ENCODE measurements at places on chromosomes 16 and 17. TPM values are rescaled to one million over a fixed set of nuclear protein-coding genes. Genes with fewer than 3 reads are reported as not detected.

EFNB3 gene
- not detected for total RNA-seq

DNA sequence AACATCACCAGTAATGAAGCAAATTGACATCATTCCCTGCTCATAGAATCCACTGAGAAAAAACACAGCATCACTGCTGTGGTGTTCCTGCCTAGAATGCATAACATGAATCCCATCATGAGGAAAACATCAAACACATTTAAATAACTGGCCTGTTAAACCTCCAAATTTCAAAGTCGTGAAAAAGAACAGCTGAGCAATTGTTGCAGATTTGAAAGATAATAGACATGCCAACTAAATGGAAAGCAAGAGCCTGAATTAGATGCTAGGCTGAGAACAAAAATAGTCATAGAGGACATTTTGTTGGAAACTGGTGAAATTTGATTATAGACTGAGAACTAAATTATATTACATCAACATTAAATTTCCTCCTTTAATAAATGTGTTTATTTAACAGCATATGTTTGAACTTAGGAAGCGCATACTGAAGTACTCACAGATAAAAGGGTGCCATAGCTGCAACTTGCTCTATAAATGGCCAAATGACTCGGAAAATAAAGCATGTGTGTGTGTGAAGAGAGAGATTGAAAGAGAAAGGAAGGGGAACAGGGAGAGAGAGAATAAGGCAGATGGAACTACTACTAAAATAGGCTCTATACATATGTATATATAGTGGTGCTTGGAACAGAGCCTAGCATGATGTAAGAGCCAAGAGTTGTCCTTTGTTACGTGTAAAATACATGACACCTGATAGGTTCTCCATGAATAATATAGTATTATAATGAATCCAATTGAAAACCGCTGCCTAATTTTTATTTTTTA lies 305.0 kb upstream of the MON1B start:
- DNase-seq = no peak

- no peak for DNase-seq
Observed at GRCh38 chr16:71628810-71629209, 2.8 kb downstream of the MARVELD3 start.

- no peak for DNase-seq
Observed at GRCh38 chr17:82217120-82217529, 4.5 kb upstream of the CCDC57 start.

DNA sequence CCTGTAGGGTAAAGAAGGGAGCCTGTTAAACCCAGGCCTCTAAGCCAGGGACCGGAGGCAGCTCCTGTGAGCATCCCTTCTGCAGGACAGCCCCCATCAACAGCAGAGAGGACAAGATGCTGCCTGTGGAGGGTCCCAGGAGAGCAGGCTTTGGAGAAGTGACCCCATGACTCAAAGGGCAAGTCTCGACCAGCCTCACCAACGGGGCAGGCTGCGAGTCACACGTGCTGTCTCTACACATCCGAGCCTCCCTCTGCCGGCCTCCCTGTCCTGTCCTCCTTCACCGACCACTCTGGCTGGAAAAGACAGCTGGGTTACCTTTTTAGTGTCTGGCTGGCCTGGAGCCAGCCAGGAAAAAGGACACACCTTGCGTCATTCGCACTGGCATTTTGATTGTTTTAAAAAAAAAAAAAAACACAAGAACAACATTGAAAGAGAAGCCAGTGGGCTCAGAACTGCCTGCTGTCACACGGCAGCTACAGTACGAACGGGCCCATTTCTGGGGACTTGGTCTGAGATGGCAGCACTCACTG lies 74.5 kb upstream of the RCVRN start:
- DNase-seq = no peak

DNA sequence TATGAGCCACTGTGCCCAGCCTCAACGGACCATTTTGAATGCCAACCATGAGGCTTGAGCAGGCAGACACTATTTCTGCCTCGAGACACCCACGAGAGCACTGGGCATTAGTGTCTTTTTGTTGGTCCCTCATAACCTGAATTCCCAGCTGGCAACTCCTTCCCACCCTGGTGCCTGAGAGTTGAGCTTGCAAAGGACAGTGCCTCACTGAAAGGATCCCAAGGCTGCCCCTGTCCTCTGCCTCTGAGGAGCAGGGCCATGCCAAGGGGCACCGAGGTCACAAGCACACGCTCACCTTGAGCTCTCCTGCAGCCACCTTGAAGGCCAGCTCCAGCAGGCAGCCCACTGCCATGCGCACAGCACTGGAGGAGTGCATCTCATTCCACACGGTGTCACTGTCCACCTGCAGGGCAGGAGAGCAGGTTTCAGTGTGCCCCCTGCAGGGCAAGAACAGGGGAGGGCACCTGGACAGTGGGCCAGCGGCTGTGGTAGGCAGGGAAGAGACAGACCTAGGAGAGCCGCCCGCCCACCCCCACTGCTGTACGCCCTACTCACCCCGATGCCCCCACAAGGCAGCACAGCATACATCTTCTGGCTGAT lies 12.8 kb downstream of the G6PC3 start:
- DNase-seq = no peak

- DNase-seq = peak; percentile 20
Observed at GRCh38 chr17:1515640-1516387, 598 bp downstream of the INPP5K start.

DNA sequence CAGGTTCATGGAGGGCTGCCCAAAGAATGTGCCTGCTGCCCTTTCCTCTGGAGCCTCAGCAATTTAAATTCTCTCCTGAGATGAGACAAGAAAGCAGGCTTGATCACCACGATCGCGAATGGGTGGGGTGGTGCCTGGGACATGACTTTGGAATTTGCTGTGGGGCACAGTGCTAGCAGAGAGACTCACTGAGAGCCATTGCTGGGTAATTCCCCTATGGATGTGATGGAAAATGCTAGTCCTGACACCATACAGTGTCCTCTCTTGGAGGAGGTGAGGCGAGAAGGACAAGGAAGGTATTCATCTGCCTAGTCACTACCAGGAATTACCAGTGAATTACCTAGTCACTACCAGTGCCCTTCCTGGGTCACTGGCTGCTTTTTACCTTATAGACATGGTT lies 15.5 kb downstream of the FAM20A start:
- DNase-seq = no peak

KRTAP2-3 gene
- total RNA-seq = not detected

LGALS9C gene
- total RNA-seq = not detected

GRCh38 chr17:3575511-3575910 lies 17.9 kb upstream of the TRPV3 start:
- no peak for DNase-seq

- DNase-seq = peak; percentile 52
Observed at GRCh38 chr16:16025214-16025968, 76.0 kb downstream of the ABCC1 start.

DNA sequence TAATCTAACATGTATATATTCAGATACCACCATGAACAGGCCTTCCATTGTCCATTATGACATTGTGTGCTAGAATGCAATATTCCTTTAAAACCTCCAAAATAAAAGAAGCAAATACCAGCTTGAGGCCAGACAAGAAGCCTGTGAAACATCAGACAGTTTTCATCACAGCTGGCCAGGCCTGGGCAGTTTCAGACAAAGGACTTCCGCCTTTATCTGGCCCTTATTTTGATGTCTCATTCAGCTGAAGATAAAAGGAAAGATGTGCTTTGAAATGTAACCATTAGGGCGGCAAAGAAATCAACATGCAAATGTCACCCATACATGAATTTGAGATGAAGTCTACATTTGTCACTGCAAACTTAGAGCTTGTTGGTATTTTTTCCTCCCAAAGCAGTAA lies 737.5 kb downstream of the KCNJ2 start:
- DNase-seq = no peak

DNA sequence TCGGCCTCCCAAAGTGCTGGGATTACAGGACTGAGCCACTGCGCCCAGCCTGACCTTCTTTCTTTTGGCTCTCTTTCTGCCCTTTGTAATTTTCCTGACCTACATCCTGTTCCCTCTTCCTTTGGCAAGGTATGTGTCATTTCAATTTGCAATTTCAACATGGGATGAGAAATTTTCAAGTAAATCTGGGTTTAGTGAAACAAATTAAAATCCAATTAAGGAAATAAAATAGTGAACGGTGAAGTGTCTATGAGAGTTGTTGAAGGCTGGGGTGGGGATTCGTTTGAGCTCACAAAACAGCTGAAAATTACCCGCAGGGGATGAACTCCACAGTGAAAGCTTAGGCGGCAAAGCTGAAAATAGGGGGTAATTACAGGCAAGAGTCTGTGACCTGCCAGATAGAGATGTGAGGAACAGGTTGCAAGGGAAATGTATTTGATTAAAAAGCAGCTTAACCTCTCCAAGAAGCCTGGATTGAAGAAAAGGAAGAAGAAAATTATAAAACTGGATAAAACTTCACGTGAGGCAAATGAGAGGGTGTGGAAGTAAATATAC lies 277.7 kb downstream of the UTP18 start:
- no peak for DNase-seq

- no peak for DNase-seq
Observed at GRCh38 chr17:6328279-6328678, 106.6 kb downstream of the AIPL1 start.

DNA sequence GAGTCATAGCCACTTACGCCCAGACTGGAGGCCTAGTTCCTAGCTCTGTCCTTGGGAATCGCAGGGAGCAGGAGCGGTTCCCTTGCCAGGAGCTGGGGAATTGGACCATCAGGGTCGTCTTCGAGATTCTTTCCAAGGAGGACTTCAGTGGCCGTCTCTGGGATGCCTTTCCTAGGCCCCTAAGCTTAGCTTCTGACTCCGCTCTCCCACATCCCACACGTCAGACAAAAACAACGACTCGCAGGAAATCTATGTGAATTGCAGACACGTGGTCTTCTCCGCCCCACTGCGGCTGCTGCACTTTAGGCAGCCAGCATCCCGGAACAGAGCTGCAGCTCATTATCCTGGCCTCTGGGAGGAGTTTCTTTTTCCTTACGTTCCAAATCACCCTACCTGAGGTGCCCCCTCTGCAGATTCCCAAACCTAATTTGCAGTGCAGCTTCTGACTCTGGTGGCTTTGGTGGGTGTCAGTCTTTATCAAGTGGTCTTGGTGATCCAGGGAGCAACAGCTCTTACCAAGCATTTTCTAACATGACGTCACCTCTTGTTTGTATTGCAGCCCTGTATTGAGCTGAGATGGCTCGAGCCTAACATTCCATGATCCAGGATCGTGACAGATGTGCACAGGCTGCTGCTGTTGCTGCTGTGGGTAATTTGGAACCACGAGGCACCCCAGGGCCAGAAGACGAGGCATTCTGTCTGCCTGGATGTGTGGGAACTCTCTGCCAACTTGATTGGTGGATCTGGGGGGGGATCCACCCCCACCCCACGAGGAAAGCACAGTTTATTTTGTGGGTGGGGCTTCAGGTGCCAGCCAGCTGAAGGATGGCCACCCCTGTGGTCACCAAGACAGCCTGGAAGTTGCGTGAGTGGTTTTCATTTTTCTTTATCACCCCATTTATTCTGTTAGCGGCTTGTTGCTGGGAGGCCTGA lies 1.1 kb downstream of the KATNB1 start:
- peak; percentile 35 for DNase-seq

C17orf107 gene
- 10.7 TPM for total RNA-seq

GRCh38 chr17:55023626-55024025 lies 55.1 kb downstream of the STXBP4 start:
- DNase-seq = no peak

All from T-helper 17 cell (primary cell).